ENCODE measurements at places on chromosomes 7 and 10.
A peak's percentile ranks its signal among the peaks of the same experiment; 100 is the strongest.

GRCh38 chr10:24824124-24824523 is 100.4 kb upstream of the ARHGAP21 start:
- no peak for DNase-seq

GRCh38 chr7:121604627-121605316 is 208.7 kb upstream of the FAM3C start:
- peak; percentile 14 for DNase-seq

GRCh38 chr10:122271076-122271475 is at the start of gene BTBD16:
TSS of gene BTBD16 (plus strand) at chr10:122271296. CDS start at chr10:122275082, 3,786 bp downstream.
- DNase-seq: no peak

- peak; percentile 50 for DNase-seq
Measured at GRCh38 chr10:92124616-92125143, 166.2 kb downstream of the CPEB3 start.

DNA sequence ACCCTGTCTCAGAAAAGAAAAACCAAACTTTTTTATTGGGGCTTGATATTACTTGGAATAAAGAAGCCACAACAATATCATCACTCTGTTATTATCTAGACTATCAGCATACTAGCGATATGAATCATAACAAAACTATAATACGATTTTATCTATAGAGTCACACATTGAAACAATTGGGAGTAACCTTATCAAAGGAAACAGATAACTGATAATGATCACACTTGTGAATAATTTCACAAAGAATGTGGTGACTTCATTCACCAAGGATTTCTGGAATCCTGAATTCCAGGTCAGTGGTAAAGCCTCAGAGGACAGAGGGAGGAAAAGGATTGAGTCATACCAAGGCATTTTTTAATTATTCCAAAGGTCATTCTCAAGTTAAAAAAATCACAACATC is 32.1 kb upstream of the NMT2 start:
- no peak for DNase-seq

DNA sequence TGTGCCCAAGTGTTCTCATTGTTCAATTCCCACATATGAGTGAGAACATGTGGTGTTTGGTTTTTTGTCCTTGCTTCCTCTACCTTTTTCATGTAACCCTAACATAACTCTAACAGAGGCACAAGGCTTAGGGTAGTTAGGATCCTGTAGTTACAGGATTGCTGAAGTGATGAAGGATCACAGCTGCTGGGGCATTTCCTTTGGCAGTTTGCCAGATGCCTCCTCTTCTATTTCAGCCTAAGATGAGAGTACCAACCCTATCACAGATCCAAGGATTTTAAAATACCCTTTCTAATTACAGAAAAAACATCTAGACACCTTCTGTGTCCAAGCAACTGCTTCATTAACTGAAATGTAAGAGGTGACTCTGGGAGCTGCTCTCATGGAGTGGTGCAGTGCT is 141.7 kb upstream of the COL1A2 start:
- no peak for DNase-seq

GRCh38 chr7:77354484-77354883 is 61.7 kb downstream of the GSAP start:
- DNase-seq: no peak

GRCh38 chr10:79979976-79980687 is 31.2 kb upstream of the SFTPD start:
- no peak for DNase-seq

DNA sequence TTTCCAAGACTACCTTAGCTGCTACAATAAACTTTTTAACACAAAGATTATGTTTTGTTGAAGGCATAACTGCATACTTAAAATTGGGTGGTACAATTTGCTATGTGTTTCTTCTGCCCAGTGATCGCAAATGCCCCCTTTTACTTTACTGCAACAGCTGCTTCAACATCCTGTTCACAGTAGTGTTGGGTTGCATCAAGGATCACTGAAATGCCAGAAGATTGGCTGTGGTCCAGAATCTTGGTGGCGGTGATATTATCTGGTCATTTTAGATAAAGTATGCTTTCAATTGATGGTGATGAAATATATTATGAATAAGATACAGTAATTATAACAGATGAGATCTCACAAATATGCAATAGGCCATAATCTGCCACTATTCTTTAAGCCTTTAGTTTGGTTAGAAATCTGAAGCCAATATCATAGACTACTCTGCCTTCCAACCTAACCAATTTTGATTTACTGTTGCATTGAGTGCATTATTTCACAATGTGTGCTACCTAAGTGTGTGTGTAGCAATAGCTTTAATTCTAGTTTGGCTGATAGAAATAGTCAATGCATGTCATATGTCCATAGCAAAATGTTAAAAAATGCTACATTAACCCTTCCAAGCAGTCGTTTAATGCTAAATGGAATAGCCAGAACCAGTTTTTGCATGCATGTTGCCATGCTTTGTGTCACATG is 29.8 kb upstream of the ING3 start:
- DNase-seq: no peak

GRCh38 chr10:77638321-77639101 is 903 bp upstream of the KCNMA1 start:
- DNase-seq: no peak

DNA sequence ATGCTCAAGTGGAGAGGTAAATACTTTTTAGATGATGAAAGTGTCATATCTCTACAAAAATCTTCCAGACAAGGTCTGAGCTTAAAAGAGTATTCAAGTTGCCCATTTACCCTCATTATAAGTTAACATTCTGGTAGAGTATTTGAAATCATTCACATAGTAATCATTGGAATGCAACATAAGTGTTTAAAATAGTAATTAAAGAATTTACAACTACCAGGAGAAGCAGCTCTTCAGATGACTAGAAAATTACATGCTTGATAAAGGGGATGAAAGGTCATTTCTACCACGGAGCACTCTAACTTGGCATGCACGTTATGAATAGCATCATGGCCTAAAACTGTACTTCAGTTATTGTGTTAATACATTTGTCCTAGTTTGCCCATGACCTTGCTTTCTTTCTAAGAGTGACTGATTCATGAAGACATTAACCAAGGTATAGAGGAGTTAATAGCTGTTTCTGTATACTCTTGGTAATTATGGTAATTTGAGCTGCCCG is 120.0 kb downstream of the SEMA3E start:
- no peak for DNase-seq

DNA sequence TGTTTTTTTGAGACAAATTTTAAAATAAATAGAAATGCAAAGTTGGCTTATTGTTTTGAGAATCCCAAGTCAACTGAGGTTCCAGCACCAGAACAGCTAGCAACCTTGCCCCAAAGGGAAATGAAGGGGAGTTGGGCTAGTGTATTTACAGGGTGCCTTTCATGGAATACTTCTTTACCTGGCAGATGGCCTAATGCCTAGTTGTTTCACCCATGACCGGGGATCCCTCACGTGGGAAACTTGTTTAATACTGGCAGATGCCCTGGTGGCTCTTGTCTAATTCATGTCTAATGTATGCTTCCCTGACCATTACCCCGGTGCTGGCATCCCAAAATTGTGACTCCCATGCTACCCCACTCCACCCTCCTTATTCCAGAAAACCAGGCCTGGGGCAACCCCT is 861.1 kb upstream of the ZWINT start:
- DNase-seq: no peak

DNA sequence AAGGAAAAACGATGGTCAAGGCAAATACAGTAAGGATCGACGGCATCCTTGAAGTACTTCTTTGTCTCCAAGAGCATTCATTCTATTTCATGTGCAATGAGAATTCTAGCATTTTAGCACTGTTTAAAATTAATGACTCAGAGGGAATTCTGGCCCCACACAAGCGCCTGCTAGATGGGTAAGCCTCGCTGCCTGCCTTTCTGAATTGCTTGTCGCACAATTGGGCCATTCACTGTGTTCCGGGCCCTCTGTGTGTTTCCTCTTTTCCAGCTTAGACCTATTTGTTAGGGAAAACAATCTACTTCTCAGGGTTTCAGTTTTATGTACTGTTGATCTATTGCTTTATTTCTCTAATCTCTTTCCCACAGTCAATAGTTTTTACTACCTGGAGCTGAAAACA is 204.7 kb upstream of the ZNF32 start:
- DNase-seq: no peak

GRCh38 chr10:108055506-108055905 is 891.0 kb upstream of the SORCS1 start:
- no peak for DNase-seq

DNA sequence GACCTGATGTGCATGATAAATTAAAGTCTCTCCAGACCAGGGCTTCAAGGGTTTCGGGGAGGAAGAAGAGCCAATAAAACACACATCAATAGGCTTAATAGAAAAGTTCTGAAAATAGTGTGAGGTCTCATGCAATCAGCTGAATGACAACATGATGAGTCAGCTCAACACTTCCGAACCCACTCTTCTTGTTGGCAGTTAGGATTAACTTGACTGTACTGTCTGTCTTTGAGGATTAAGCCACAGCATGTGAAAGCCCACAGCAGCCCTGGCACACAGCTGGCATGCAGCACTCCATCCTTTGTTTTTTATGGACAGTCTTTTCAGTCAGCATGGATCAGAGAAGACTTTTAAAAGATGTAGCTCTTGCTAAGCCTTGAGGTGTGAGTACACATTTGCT is 526.9 kb upstream of the VSTM2A start:
- no peak for DNase-seq

DNA sequence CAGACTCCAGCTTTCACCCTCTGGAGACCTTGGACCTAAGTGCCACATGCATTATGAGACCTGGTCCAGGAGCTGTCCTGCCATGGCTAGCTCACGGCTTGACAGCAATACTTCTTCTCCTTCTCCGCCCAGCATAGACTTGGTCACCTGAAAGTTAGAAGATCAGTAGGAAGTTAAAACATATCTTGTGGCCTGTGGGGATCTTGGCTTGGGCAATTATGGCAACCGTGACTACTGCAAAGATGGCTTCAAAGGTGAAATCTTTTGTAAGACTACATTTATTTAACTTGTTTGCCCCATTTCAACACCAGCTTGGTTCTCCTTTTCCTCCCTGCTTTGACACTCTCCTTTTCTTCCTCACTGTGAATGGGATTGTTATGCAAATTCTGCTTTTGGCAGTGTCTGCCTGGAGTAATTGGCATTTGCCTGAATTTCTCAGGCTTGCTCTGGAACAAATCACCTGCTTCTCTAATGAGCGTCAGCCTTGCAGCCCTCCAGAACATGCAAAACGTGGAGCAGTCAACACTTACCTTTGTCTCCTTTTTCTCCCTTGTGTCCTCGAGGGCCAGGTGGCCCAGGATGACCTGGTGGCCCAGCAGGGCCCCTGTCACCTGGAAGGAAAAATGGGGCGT is 53.4 kb downstream of the COL17A1 start:
- DNase-seq: no peak

- no peak for DNase-seq
Measured at GRCh38 chr10:76382381-76382851, 951.0 kb downstream of the LRMDA start.

- no peak for DNase-seq
Measured at GRCh38 chr7:75712517-75713361, 26.0 kb downstream of the HIP1 start.

DNA sequence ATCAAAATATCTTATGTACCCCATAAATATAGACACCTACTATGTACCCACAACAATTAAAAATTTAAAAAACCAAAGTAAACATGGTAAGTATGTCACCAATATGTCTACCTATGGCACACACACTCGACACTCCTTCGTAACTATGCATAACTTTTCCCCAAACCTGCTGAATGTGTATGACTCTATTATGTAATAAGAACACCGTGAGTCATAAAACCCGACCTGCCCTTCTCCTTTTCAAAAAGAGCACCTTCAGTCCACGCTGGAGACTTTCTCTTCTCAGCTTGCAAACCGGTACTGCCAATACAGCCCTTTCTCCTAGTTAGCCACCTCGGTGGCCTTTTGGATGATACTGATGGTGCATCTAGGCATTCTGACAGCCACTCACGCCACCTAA is 186.3 kb downstream of the PRPF18 start:
- no peak for DNase-seq

- DNase-seq: no peak
Measured at GRCh38 chr10:123270221-123270620, 116.0 kb downstream of the BUB3 start.

- no peak for DNase-seq
Measured at GRCh38 chr7:93051660-93052059, 66.1 kb downstream of the SAMD9 start.

DNA sequence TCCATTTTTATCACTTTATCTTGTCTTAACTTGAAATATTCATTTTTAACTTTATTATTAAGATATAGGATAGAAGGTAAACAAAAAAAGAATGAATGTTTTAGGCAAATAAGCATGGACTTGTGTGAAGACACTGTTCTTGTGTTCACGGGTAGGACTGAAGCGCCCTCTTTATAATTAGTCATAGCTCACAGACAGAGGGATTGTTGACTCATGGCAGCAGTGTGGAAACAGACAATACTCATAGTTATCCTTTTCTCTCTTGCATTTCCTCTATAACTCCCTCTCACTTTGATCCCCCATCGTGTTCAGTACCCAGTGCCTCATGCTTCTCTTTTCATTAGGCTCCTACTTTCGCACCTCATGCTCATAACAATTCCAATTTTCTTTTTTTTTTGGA is 731.8 kb downstream of the PHTF2 start:
- DNase-seq: no peak

DNA sequence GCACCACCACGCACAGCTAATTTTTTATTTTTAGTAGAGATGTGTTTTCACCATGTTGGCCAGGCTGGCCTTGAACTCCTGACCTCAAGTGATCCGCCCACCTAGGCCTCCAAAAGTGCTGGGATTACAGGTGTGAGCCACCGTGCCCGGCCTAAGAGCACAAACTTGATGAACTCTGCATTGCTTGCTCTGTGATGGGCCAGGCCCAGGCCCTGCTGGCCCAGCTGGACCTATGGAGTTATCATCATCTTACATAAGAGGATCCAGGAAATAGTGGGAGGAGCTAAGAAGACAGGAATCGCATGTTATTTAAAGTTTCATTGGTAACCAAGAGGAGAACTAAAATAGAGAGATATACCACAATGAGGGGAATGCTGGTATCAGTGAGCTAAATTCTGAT is 86.9 kb downstream of the DAGLB start:
- DNase-seq: no peak

- no peak for DNase-seq
Measured at GRCh38 chr7:87966271-87966670, 32.2 kb downstream of the ADAM22 start.

- DNase-seq: no peak
Measured at GRCh38 chr10:115654961-115655360, 561.8 kb downstream of the ATRNL1 start.

DNA sequence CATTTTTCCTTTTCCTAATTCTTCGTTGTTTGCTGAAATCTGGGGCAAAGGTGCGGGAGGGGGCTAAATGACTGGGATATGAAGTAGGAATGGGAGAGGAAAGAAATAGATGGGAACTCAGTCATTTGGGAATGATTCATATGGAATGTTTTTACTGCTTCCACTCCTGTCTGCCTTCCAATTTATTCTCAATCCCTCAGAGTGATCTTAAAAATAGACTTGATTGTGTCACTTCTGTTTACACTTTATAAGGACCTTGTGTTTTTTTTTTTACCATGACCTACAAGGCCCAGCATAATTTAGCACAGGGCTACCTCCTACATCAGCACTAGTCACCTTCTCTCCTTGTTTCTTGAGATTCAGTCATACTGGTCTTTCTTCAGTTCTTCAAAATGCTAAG is 97.9 kb downstream of the PTEN start:
- no peak for DNase-seq

Measured in adrenal gland (tissue), 19 donors.